Fibroblast of lung (primary cell): ENCODE measurements at places on chromosomes 2 and 18. TPM values are rescaled to one million over a fixed set of nuclear protein-coding genes. Genes with fewer than 3 reads are reported as not detected.
A peak's percentile ranks its signal among the peaks of the same experiment; 100 is the strongest.

Gene ERFE
- 1.3 and 1.5 TPM in 2 replicates for total RNA-seq

Gene SNTG2
- not detected in 2 replicates for total RNA-seq

Gene CERKL
- total RNA-seq: 0.17 TPM in 1 of 2 replicates, not detected in the other

Gene FBXO15
- 0.77 and 0.83 TPM in 2 replicates for total RNA-seq

Gene MYO5B
- under 0.01 TPM in 2 replicates for total RNA-seq

Gene FIGN
- 0.51 and 1.5 TPM in 2 replicates for total RNA-seq

Gene CNTNAP5
- total RNA-seq: not detected in 2 replicates

Gene SPDYA
- 0.77 and 0.83 TPM in 2 replicates for total RNA-seq

Gene ST6GAL2
- total RNA-seq: not detected in 2 replicates

Gene PAIP2B
- total RNA-seq: 1.2 and 1.5 TPM in 2 replicates

DNA sequence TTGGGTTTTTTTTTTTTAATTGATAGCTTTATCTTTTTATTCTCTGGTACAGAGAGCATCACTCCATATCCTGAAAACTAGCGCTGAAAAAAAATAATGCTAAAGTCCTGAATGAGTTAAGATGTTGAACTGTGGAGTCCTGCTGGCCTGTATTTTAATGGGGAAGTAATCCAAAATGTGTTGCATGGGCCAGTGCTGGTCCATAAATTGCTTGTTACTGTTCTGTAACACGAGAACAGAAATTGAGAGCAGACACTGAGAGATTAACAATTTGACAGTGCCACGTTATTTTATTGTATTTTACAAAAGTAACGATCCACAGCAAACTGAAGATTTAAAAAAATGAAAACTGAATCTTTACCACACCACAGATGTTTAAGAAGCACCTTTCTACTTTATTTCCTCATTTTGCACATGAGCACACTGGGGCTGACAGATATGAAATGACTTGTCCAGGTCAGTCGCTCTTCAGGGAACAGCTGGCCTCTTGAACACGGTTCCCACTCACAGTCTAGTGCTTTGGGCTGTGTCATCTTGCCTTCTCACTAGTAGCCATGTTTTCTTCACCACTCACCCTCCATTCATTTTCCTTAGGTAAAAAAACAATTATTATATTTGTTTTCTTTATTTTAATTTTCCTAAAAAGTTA lies 35.3 kb downstream of the ZCCHC2 start:
- DNase-seq: no peak
- H3K27me3 ChIP-seq: no peaks in the 10 kb centered on the region
- no peak overlapping the region for H3K27ac ChIP-seq
- no peaks in the 10 kb centered on the region for H3K36me3 ChIP-seq

DNA sequence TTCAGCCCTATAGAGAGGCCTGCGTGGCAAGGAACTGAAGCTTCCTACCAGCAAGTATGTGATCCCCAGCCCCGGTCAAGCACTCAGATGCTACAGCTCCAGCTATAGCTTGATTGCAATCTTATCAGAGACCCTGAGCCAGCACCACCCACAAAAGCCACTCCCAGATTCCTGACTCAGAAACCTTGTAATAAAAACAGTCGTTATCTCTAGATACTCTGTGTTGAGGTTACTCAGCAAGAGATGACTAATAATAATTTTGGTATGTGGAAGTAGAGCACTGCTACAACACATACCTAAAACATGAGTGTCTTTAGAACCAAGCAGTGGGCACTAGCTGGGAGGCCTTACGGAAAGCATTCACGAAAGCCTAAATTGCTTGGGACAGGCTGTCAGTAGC lies 216.9 kb downstream of the UXS1 start:
- H3K27me3 ChIP-seq: no peaks in the 10 kb centered on the region
- H3K4me3 ChIP-seq: no peak overlapping the region
- no peaks in the 10 kb centered on the region for H3K36me3 ChIP-seq

GRCh38 chr2:1709946-1710560 lies 34.3 kb downstream of the PXDN start:
- no peaks in the 10 kb centered on the region for H3K27me3 ChIP-seq

DNA sequence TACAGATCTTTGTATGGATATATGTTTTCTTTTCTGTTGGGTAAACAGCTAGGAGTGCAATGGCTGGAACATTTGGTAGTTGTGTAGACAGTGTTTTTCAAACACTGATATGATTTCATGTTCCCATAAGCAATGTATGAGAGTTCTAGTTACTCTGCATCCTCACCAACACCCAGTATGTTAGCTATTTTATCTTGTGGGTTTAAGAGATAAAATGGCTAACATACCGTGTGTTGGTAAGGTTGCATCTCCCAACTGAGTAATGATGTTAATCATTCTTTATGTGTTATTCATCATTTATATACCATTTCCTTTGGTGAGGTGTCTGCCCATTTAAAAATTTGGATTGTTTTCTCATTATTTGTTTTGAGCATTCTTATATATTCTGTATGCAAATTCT lies 65.7 kb downstream of the LYPD6B start:
- no peaks in the 10 kb centered on the region for H3K36me3 ChIP-seq
- DNase-seq: no peak
- no peaks in the 10 kb centered on the region for H3K27me3 ChIP-seq
- no peak overlapping the region for H3K4me3 ChIP-seq

GRCh38 chr18:26468931-26469340 lies 79.4 kb downstream of the KCTD1 start:
- no peak for DNase-seq
- no peak overlapping the region for H3K27ac ChIP-seq
- H3K4me1 ChIP-seq: no peaks in the 10 kb centered on the region
- no peaks in the 10 kb centered on the region for H3K27me3 ChIP-seq
- no peaks in the 10 kb centered on the region for H3K36me3 ChIP-seq
- no peak overlapping the region for H3K4me3 ChIP-seq

- DNase-seq: no peak
- no peak overlapping the region for H3K4me3 ChIP-seq
- no peak overlapping the region for H3K27ac ChIP-seq
- H3K4me1 ChIP-seq: no peaks in the 10 kb centered on the region
Measured at GRCh38 chr2:116582850-116583249, 1231.6 kb upstream of the DDX18 start.

DNA sequence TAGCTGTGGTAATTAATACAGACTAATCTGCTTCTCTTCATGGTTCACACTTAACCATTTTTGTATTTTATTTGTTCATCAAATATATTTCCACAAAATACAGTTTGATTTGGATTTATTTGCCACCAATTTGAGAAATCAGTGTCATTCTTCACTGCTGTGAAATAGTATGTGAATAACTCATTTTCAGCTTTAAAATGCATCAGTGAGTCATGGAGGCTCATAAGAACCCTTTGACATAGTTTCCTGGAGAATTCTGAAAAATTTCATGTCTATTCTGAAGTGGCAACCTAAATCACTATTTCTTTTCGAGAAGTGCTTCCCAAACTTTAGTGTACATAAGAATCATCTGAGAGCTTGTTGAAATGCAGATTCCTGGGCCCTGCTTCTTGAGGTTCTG lies 1026.7 kb upstream of the ACVR2A start:
- H3K27ac ChIP-seq: no peak overlapping the region
- no peaks in the 10 kb centered on the region for H3K4me1 ChIP-seq
- no peak overlapping the region for H3K4me3 ChIP-seq
- no peaks in the 10 kb centered on the region for H3K27me3 ChIP-seq
- H3K36me3 ChIP-seq: no peaks in the 10 kb centered on the region

GRCh38 chr2:156430980-156431358 lies 5.2 kb upstream of the GPD2 start:
- no peaks in the 10 kb centered on the region for H3K36me3 ChIP-seq
- no peaks in the 10 kb centered on the region for H3K27me3 ChIP-seq
- H3K4me1 ChIP-seq: peaks cover 11% of the 10 kb centered on the region
- DNase-seq: peak; percentile 68
- H3K27ac ChIP-seq: no peak overlapping the region

- H3K36me3 ChIP-seq: no peaks in the 10 kb centered on the region
- no peak overlapping the region for H3K27ac ChIP-seq
- H3K4me3 ChIP-seq: no peak overlapping the region
- H3K4me1 ChIP-seq: peaks cover 3% of the 10 kb centered on the region
- no peaks in the 10 kb centered on the region for H3K27me3 ChIP-seq
Measured at GRCh38 chr2:189124175-189124574, 55.4 kb downstream of the COL5A2 start.

DNA sequence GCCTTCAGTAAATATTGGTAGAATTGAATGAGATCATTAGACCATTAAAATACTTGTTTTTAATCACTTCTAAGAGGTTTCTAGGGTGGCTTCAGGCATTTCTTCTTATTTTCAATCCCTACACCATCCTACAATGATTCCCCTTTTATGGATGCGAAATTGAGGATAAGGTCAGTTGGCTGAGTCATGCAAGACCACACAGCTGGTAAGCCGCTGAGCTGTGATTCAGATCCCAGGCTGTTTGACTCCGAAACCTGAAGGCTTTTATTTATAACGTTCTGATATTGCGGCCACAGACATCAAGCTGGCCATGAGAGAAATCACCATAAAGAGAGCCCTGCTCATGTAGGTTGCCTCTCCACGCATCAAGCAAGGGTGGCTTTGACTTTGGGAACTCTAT lies 133.4 kb downstream of the VAPA start:
- H3K4me1 ChIP-seq: peaks cover 4% of the 10 kb centered on the region
- no peak overlapping the region for H3K27ac ChIP-seq
- no peaks in the 10 kb centered on the region for H3K36me3 ChIP-seq
